ENCODE measurements at places on chromosomes 13 and 19. TPM values are rescaled to one million over a fixed set of nuclear protein-coding genes. Genes with fewer than 3 reads are reported as not detected.

Gene NTF4
- not detected for total RNA-seq

Gene POU2F2
- 33.9 TPM for total RNA-seq

Gene PLIN5
- total RNA-seq = 1.1 TPM

Gene PCSK4
- total RNA-seq = 9.7 TPM

Gene SULT2A1
- not detected for total RNA-seq

Gene IZUMO2
- total RNA-seq = not detected

Gene COLGALT1
- total RNA-seq = 63.3 TPM

Gene KLK14
- total RNA-seq = 0.91 TPM

Gene ZNF844
- total RNA-seq = 9.1 TPM

Gene RBM26
- total RNA-seq = 64.8 TPM

Gene LGI4
- 0.28 TPM for total RNA-seq

GRCh38 chr13:101231751-101232428, 184.4 kb downstream of the NALCN start:
- no peak for DNase-seq

DNA sequence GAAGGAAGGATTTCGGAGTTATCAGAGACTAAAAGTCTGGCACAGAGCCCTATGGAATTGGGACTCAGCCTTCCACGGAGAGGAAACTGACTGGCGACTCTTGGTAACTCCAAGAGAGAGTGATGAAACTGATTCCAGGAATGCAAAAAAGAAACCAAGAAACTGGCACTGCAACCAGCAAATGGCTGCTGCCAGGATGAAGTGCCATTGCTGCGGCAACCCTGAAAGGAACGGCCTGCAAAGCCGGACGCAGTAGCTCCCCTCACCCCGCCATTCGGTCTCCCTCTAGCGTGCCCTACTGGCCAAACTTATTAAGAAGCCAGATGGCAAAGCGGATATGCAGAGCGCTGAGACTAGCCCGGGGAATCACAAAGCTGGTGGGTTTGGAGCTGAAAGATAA, 236.0 kb downstream of the PCDH9 start:
- peak; percentile 26 for DNase-seq

DNA sequence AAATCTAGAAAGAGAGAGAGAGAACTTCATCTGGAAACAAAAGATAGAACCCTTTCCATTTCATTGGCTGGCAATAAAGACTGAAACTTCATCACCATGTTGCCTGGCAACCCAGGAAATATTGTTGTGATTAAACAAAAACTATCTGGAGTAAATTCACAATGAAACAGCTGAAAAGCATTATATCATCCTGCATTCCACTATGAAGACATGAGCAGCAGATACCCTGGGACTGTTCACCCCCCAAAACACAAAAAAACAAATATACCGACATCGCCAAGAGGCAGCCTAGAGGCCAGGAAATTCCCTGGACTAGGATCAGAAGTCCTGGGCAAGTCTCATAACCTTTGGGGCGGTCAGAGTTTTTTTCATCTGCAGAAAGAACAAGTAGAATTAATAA, 158.3 kb downstream of the FOXO1 start:
- DNase-seq = no peak

GRCh38 chr19:32421589-32422361, 16.2 kb downstream of the DPY19L3 start:
- DNase-seq = no peak

GRCh38 chr19:47486900-47487299, 2.9 kb upstream of the KPTN start:
- DNase-seq = no peak

DNA sequence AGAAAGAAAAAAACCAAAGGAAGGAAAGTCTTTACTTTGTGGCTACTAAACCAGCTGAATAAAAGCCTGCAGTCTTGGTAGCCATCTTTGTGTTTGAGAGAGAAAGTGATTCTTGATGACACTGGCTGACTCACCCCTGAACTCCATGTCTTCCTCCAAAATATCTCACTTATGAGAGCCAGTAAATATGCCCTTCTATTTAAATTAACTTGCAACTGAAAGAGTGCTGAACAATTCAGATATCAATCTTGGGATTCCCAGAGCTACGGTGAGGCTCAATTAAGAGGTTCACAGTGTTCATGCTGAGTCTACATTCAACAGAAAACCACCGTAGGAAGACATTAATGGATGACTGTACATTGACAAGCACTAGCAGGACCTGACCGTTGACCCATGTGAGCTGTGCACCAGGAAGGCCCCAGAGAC, 57.9 kb downstream of the KCTD12 start:
- no peak for DNase-seq

- DNase-seq = no peak
These were observed 22.6 kb downstream of the NOSIP start for GRCh38 chr19:49557641-49558325.

GRCh38 chr13:79126706-79127105, 279.3 kb downstream of the RBM26 start:
- DNase-seq = no peak

- DNase-seq = no peak
These were observed 11.2 kb downstream of the CYP4F22 start for GRCh38 chr19:15519433-15519976.

- DNase-seq = no peak
These were observed 5.5 kb upstream of the WTIP start for GRCh38 chr19:34475975-34476594.

DNA sequence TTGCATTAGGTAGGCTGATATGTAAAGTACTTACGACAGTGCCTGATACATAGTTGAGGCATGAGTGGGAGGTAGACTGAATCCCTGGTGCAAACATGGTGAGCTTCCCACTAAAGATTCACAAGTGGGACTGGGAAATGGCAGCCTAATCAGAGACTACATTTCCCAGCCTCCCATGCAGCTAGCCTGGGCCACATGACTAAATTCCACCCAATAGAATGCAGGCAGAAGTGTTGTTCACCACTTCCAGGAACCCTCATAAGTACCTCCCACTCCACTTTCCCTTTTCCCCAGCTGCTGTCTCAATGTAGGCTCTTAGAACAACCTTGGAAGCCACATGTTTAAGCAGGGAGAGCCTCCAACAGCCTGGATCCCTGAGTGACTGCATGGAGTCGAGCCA, 104.9 kb downstream of the CACNA1A start:
- no peak for DNase-seq

DNA sequence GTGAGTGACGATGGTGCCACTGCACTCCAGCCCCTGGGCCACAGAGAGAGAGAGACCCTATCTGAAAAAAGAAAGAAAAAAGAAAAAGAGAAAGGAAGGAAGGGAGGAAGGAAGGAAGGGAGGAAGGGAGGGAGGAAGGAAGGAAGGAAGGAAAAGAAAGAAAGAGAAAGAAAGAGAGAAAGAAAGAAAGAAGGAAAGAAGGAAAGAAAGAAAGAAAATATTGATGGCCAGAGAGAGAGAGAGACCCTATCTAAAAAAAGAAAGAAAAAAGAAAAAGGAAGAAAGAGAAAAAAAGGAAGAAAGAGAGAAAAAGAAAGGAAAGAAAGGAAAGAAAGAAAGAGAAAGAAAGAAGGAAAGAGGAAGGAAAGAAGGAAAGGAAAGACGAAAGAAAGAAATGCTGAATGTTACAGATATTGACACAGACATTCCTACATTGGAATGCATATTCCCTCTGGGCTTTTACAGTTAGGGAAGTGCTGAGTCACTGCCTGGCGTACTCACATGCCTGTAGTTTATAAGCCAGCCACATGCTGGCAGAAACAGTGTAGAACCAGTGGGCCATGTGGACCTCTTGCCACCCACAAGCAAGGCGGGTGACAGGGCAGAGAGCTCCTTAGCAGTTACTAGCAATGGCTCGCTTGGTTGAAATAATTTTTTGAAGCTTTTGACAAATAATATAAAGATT, 34.6 kb upstream of the SLC46A3 start:
- DNase-seq = no peak

DNA sequence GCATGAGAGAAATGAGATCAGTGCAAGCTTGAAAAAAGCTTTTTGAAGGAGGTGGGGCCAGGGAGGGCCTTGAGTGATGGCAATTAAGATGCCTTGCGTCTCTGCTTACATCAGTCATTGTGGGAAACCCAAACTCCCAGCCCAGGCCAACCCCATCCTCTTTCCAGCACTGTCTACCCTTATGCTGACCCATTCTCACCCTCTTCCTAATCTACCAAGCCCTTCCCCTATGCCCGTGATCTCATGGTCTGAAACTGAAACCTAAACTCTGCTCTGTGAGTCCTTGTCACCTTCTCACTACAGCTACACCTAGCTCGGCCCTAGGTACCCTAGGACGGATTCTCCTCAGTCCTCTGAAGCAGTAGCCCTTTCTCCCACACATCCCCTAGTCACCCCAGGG, 36.0 kb upstream of the SERP2 start:
- no peak for DNase-seq

DNA sequence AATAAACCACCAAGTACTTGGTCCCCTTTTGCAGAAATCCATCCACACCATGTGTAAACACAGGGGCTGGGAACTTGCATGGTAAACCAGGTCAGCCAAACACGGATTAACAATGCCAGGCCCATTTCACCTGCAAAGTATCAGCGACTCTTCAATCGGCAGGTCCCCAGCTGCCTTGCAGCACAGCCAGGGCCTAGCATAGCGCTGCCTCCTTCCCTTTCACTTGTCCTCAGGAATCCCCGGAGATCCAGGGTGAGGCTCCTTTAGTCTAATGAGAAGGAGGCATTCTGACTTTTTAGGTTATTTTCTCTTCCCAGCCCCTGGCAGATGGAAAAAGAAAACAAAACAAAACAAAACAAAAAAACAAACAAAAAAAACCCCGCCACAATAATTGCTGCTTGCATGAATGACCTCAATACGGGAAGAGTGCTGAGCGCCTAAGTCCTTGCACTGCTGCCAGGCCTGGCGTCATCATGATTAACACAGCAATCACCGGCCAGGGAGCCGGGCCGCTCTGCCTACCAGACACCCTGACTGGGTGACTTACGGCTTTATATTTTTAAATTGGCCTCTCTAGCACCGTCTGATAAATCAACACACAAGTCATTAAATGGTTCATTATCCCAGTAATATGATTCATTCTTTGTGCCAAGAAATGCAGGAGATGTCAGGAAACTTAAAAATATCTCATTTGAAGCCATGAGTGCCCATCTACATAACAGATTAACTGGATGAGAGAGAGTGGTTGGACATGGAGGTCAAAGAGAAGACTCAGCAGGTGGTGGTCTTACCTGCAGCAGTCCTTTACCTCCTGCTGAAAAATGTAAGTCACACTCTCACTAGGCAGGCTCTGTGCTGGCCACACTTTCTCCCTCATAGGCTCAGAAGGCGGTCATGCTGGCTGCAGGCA, 692.7 kb downstream of the UQCRFS1 start:
- no peak for DNase-seq

- DNase-seq = no peak
These were observed 1.7 kb downstream of the GAPDHS start for GRCh38 chr19:35534803-35535480.

- no peak for DNase-seq
These were observed 23.1 kb downstream of the PEPD start for GRCh38 chr19:33498391-33499000.

GRCh38 chr13:99477493-99477892, 23.8 kb upstream of the TM9SF2 start:
- no peak for DNase-seq

DNA sequence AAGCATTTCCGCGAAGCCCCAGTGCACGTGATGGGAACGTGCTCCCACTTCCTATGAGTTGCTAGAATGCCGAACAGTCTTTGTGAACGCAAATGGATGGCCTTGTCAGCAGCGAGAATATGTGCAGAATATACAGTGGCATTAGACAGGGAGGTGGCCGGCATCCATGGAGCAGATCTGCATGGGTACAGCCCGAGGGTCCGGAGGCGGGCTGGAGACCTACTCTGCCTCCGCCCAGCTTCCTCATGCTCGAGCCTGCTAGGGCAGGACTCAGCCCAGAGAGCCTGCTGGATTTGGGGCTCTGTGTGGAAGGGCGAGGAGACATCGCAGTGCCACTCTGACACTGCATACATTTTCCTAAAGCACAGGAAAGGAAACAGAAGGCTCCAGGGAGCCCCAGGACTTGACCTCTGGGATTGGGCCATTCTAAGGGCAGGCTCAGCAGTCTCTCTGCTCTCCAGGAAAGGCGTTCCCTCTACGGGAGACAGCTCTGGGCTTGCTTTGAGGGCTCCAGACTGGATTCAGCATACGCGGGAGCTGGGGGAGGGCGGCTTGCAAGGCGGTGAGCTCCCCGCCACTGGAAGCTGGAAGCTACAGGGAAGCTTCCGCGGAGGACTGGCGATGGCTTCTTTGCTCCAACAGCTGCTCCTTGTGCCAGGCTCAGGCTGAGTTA, 55.9 kb upstream of the UQCRFS1 start:
- DNase-seq = no peak

GRCh38 chr13:109787135-109787954, 962 bp upstream of the IRS2 start:
- DNase-seq = peak; percentile 59

DNA sequence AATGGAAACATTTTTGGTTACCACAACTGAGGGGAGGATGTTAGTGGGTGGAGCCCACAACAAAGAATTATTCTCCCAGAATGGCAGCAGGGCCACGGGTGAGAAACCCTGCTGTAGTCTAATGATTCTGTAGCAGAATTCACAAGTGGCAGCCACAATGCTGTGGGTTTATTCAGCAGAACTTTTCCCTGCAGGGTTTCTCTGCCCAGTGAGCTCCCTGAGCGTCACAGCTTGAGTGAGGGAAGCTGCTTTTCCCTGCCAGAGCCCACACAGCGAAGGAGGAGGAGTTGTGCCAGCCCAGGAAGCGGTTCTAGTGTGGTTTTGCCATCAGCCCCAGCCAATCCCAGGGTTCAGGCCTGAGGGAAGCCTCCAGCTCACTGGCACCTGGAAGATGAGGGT, 4.4 kb downstream of the ATP12A start:
- no peak for DNase-seq

DNA sequence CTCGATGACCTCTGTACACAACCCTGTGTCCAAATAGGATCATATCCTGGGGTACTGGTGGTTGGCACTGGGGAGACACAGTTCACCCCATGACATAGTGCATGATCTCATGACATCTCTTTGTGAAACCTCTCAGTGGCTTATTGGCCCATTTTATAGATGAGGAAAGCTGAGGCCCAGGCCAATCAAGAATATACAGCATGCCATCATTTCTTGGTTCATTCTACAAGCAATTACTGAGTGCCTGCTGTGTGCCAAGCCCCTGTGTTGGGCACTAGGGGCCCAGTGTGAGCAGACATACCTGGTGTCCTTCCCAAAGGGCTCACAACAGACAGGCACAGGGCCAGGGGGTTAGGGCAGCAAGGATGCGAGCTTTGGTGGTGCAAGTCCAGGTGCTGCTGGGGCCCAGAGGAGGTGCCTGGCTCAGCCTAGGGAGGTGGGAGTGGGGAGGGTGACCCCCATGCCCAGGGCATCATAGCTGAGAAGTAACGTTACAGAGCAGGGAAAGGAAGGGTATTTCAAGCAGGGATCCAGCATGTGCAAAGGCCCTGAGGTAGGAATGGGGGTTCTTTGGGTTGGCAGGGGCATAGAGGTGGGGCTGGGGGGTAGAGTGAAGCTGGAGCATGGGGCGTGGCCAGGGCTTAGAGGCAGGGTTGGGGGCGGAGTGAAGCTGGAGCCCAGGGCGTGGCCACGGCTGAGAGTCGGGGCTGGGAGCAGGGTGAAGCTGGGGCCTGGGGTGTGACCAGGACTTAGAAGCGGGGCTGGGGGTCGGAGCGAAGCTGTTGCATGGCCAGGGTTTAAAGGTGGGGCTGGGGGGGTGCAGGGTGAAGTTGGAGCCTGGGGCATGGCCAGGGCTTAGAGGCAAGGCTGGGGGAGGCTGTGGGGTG, 20.7 kb downstream of the COLGALT1 start:
- no peak for DNase-seq

All from activated naive CD8-positive, alpha-beta T cell treated with anti-CD3 and anti-CD28 coated beads, Interleukin-2, amount 10 ng/mL, durations not matched to agents 7 days and 5 days (primary cell).